Skeletal muscle cell (primary cell): ENCODE measurements at places on chromosomes 11 and 22.

DNA sequence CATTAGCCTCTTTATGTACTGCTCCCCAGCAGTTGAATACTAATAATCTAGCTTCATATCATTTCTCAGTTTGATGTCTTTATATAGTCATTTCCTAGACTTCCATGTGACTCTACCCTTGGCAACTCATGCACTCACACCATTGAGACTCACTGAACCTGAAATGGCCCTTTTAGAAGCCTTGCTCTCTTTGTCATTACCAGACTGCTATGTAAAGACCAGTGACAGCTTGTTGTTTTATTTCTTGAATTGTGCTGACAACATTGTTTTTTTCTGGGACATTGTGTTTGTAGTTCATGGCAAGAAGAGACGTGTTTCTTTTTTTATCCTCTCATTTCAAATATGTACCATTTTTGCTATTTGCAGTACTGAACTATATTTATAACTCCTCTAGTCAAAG, 256.5 kb downstream of the CNTN5 start:
- DNase-seq: no peak

GRCh38 chr11:33889296-33889695, 2.6 kb downstream of the LMO2 start:
- no peak for DNase-seq

DNA sequence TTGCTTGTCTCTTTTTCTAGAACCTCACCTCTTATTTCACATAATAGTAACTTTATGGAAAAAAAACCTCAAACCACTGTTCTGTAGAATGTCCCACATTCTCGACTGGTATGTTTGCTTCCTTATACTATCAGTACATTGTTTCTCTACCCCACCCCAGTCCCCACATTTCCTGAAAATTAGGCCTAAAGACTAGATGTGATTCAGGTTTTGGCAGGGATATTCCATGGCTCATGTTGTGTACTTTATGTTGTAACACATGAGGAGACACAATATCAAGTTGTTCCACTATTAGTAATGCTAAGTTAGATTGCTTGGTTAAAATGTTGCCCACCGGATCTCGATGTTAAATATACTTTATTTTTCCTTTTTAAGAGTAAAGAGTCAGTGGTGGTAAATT, 34.7 kb downstream of the DDIAS start:
- peak; percentile 15 for DNase-seq

DNA sequence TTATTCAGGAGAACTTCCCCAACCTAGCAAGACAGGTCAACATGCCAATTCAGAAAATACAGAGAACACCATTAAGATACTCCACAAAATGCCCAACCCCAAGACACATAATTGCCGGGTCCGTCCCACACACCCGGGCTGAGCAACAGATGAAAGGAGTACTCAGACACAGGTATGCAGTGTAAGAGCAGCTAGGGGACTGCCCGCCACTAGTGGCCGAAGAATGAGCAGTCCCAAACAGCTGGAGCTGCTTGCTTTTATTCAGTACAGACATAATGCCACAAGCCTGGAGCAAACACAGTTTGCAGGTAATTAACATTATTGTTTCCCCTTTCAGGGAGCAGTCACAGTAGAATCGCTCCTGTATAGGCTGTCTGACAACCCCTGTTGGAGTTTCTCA, 364.6 kb downstream of the LUZP2 start:
- no peak for DNase-seq

GRCh38 chr22:44133161-44133560, 47.6 kb upstream of the PARVG start:
- no peak for DNase-seq

DNA sequence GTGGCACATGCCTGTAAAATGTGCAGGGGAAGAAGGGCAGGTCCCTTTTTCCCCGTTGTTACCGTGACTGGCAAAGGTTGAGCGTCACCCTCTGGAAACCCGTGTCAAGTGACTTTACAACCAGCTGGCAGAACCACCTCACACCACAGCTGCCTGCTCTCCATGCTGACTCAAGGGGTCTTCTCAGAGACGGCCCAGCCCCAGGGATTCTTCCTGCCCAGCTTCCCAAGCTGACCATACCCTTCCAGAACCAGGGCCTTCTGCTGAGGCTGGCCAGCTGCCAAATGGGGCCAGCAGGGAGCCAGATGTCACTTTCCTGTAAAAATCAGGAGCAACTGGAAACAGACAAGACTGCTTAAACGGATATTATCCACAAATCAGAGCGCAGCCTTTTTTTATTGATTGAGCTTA, 6.3 kb downstream of the PC start:
- peak; percentile 60 for DNase-seq

DNA sequence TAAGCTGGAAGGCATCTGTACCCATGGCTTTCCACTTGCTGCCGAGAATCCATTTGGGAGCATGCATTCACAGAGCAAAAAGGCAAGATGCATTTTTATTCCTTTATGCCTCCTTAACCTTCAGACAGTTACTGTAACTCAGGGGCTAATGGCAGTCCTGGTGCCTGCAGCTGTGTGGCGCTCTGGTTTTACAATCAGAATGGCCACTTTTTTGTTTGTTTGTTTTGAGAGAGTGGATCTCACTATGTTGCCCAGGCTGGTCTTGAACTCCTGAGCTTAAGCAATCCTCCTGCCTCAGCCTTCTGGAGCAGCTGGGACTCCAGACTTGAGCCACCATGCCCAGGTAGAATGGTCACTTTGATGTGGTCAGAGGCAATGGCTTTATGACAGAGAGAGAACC, 101.8 kb downstream of the NAV2 start:
- DNase-seq: no peak

DNA sequence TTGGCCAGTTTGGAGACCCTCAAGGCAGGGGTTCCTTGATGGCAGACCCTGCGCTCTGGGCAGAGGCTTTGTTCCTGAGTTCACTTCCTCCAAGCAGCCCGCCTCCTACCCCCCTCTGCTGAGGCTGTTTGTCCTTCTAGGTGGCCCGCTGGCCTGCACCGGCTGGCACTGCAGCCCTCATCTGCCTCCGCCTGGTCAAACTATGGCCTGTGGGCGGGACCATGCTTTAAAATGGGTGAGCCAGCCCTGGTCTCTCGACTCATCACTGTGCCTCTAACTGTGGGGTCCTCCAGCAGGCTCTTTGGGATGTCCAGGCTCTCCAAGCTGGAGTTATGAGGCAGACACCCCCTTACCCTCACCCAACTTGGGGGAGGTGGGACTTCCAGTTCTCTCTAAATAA, 114.1 kb upstream of the SLC22A12 start:
- no peak for DNase-seq

DNA sequence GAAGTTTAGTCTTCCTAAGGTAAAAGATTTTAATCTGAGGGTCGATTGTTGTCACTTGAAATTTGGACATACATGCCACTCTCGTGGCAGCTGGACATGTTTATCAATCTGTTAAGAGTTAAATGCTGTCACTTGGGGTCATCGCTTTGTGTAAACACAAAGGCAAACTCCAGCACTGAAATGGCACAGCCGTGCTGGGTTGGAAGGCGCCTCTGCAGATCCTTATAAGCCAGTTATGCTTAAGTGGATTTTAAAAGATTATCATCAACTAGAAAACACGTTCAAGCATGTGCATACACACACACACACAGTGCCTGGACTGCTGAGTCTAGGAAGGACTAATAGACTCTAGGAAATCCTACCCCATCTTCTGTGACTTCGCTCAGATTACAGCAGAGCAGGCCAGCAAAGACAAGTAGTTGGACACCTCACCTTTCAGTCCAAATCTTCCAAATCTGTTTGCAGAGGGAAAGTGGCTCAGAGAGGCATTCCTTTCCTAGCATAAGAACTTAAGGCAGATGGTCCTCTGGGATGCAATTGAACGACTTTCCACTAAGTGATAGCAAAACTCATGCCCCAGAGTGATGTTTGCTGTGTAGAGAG, 83.7 kb downstream of the CACNG2 start:
- DNase-seq: no peak

- no peak for DNase-seq
These were observed 288.4 kb upstream of the PITPNB start for GRCh38 chr22:28207281-28208030.

- DNase-seq: no peak
These were observed 1.7 kb upstream of the CBX6 start for GRCh38 chr22:38873469-38874411.

DNA sequence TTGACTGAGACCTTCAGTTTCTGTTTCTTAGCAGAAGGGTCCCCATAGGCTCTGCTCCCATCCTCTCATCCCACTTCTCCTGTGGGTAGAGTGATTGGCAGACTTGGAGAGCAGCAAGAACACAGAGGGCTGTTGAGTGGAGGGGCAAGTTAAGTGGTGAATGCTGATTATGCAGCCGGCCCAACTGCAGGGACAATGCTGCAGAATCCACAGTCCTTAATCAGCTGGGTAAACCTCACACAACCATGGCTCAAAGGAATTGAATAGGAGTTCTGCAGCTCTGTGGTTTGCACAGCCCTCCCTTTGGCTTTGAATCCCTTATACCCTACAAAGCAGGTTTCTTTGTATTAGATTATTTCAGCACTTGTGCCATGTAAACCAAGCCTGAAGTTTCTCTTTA, 161.1 kb downstream of the NAV2 start:
- no peak for DNase-seq

DNA sequence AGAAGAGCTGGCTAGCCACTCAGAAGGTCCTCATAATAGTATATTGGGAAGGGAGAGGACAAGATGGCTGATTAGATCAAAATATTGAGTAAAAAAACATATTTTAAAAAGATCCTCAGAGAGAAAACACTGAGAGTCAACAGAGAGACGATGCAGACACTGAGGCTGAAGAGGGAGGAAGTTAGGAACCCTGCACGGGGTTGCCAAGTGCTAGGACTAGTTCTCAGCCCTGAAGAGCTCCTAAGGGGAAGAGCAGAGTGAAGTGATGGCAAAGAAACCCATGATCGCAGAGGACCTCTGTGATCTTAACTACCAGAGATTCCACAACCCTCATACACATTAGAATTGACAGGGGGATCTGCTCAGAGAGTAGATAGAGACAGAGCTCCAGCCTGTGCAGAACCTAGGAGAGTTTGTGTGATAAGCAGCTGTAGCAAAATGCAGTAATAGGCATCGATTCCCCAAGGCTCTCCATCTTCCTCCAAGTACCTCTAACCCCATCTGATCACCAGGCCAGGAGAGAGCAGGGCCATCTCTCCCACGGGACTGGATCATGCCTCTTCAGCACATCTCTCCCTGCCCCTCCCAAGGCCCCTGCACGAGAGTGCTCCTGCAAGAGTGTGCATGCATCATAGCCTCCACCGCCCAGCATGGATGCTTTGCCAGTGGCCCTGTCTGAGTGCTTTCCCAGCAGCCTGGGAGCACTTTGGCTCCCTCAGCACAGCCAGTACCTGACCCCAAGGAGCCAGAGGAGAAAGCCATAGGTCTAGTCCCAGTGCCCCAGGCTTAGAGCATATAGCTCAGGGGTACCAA, 41.2 kb upstream of the ARL14EP start:
- DNase-seq: no peak

GRCh38 chr11:25769287-25769686, 562.6 kb upstream of the ANO3 start:
- DNase-seq: no peak

GRCh38 chr11:369336-370018, at the start of gene B4GALNT4:
Gene B4GALNT4, plus strand, starts transcription at chr11:369499. Its CDS starts 305 bp downstream, at chr11:369804.
- DNase-seq: no peak

- no peak for DNase-seq
These were observed 61.7 kb downstream of the PTPRJ start for GRCh38 chr11:48041877-48042695.

GRCh38 chr22:20427945-20428417, 9.6 kb downstream of the SCARF2 start:
- DNase-seq: no peak

DNA sequence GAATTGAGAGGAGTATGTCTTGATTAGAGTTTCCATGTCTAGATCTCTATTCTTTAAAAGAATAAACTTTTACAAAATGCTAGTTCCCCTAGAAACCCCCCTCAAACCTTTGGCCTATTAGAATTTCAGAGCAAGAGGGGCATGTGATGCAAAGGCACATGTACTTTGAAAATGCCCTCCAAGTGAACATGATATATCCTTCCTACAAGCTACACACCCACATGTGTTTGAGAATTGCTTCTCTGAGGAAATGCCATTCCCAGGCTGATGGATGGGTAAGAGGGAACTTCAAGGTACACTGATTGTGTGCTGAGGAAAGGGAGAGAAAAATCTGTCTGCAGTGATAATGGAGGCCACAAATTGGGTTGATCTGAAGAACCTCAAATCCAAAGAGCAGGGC, 59.5 kb upstream of the PSMA1 start:
- DNase-seq: no peak

DNA sequence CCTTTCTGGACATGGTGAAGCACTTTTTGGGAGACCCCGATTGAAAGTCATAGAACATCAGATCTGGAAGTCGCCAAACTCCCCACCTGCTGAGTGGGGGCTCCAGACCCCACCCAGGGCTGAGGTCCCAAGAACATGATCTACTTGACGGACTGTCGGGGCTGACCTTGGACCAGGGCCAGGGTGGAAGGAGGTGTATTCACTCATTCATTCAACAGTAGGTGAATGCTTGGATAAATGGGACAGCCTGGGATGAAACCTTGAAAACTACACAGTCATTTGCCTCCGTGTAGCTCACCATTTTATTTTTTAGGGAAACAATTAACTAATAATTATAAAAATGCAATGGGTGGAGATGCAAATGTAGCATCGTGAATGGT, 629.0 kb downstream of the BRD1 start:
- DNase-seq: no peak

- DNase-seq: no peak
These were observed 48.4 kb downstream of the ELP4 start for GRCh38 chr11:31558001-31558400.

- DNase-seq: no peak
These were observed 189.6 kb upstream of the SYN3 start for GRCh38 chr22:33247758-33248157.

GRCh38 chr11:36565031-36565610, 2.7 kb upstream of the RAG1 start:
- DNase-seq: no peak

GRCh38 chr22:43823353-43823908, 11.3 kb upstream of the EFCAB6 start:
- DNase-seq: no peak

GRCh38 chr22:47251911-47252310, 489.5 kb downstream of the TBC1D22A start:
- DNase-seq: no peak

DNA sequence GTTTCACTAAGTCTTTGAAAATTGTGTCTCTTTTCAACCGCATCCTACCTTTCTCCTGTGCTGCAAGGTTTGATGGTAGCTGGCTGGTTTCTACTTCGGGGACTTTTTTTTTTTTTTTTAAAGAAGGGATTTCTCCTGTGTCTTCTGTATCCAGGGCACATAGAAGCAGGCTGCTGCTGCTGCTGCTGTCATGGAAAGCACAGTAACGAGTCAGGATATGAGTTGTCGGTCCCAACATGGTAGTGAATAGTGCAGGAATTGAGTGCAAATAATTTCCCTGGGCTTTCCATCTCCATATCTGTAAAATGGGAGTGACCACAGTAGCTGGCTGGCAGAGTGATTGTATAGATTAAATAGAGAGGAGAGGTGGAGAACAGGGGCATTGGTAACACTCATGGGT, 118.3 kb upstream of the NAV2 start:
- no peak for DNase-seq

- no peak for DNase-seq
These were observed 3.9 kb downstream of the RHOG start for GRCh38 chr11:3836903-3837302.
